ENCODE measurements at places on chromosomes 11 and 22.
A peak's percentile ranks its signal among the peaks of the same experiment; 100 is the strongest.

- DNase-seq, result no peak
These were observed 11.6 kb downstream of the LIF start for GRCh38 chr22:30234786-30235470.

GRCh38 chr11:73398721-73399120 lies 22.5 kb downstream of the RELT start:
- no peak for DNase-seq

GRCh38 chr11:5232176-5232575 lies 2.1 kb downstream of the HBD start:
- no peak for DNase-seq

- no peak for DNase-seq
These were observed 59.1 kb downstream of the CSNK2A3 start for GRCh38 chr11:11293798-11294550.

- DNase-seq, result no peak
These were observed 45.5 kb upstream of the ALKBH3 start for GRCh38 chr11:43835104-43835503.

DNA sequence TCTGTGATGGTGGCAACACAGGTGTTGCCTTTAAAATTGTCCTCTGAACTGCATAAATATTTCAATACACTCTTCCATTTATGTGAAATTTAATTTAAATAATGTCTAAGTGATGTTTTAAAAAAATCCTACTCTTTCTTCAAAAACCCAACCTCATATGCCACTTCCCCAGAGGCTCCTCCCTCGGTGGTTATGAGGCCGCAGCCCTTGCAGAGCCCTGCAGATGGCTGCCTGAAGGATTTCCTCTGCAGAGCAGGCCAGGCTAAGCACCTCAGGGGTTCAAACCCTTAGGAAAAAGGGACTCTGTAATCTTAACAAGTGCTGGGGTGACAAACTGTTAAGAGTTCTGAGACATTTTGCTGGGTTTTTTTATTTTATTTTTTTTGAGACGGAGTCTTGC lies 25.2 kb downstream of the MORC2 start:
- no peak for DNase-seq

DNA sequence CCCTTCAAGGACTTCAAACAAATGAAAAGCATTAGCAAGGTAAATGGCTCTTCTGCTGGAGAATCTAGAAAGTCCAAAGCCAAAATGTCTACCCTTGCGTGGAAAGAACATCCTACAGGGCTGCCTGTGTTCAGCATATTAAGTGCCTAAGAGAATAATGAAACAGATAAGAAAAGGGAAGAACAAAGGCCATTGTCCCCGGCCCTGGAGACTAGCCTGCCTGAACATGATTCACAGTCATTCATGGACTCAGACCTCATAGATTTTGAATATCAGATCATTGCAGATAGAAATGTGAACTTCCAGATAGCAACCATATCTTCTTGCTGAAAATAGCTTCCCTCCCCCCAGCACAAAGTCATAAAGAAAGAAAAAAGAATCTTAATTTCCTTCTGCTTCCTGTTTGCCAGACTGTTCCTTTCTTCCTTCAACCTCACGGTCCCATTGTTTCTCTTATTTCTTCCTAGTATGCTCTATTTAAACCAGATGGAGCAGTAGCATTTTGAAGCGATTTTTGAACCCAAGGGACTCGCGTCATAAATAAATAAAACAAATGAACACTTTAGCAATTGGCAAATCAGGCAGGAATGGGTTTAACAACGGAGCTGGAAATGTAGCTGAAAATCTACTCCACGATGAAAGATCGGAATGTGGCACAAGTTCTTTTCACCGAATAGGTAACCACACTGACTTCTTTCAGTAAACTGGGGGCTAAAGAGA lies 408.2 kb upstream of the CCDC90B start:
- DNase-seq, result no peak

DNA sequence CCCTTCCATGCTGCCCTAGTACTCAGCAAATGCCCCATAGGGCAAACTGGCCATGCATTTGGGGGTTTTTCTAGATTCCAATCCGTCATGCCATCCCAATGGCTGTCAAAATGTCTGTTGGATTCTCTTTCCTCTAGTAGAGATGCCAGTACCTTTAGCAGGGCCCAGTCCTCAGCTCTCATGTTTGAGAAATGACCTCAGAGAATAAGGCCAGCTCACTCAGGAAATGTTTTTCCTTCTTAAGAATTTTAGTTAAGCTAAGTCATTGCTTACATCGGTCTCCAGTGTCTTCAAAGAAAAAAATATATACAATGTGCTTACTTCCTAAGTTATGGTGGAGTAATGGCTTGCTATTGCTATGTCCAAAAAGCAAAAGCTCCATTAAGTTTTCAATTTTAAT lies 14.1 kb upstream of the ALKBH3 start:
- DNase-seq, result no peak

DNA sequence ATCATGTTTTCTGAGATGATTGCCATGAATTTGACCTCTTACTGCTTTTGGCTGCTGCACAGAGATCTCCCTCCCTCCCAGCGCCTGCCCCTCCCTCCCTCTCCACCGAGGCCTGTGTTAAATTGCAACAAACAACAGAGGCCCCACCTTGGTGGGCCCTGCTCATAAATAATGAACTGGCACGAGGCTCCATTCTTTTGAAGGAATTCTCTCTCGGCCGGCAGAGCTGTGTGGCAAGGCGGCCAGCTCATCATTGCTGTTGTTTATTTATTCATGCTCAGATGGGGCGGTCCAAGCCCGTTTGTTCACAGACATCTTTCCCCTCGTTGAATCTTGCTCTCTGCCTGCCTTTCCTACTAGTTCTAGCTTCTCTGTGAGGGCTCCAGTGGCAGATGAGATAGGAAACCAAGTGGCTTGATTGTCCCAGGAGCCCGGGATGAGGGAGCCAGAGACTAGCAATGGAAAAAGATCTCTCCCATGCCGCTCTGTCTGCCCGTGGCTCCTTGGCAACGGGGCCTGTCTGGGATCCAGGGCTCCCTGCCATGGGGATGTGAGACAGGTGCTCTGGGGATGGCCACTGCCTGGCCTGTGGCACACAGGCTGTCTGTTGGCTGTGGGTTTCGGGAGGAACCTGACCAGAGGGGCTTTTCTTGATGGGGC lies 192.6 kb downstream of the DSCAML1 start:
- DNase-seq, result no peak

DNA sequence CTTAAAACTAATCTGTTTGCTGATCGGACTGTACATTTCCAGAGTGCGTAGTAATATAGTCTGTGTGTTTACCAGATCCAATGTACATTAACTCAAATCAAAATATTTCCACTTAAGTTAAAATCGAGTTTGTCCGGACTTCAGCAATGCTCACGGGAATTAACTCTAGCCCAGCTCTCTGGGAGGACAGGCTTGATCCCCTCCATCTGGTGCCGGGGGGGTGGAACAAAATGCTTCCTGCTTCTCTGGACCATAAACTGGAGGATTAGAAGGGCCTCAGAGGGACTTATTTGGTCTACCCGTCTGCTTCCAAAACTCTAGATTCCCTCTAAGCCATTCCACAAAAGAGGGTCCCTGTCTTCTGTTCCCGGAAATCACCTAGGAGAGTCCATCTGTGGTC lies 511.2 kb downstream of the BUD13 start:
- no peak for DNase-seq

DNA sequence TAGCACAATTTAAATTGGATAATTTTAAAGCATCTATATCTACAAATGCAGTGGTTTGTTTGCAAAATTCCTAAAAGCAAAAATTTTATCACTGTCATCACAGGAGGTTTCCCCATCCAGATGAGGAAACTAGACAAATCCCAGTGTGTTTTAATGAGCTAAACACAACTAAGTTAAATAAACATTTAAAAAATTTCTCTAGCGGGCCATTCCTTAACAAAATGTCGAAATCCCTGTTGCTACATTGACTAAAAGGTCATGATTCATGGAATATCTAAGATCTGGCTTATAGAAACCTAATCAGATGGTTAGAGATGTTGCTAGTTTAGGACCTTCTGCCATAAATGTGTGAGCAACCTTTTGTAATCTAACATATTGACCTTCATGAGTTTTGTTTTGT lies 107.3 kb upstream of the BDNF start:
- DNase-seq, result no peak

DNA sequence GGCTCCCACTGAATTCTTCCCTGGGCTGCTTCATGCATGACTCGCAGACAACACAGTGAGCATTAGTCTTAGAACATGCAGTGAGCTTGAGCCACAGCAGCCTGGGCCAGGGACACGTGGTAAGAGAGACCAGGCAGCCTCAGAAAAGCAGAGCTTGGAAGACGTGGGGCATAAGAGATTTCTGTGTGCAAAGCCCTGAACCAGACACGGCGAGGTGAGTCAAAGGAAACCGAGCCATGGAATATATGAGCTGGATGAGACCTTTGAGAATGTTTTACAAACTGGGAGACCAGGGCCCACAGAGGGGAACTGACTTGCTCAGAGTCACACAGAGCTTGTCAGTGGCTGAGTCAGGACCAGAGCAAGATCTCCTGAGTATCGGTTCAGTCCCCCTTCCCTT lies 8.5 kb upstream of the FXYD6 start:
- peak; percentile 47 for DNase-seq

DNA sequence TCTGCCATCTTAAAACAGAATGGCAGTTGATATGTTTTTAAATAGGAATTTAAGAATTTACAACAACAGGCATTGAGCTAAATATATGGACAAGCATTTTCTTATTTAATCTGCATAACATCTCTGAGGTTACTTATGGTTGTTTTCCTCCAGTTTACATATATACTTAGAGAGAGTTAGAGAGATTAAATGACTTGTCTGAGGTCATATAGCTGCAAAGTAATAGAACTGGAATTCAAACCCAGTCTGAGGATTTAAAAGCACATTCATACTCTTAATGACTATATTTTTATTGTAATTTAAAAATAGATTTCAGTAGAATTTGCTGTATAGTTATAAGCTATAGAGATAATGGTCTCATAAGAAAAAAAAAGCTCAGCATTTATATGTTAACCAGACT lies 81.4 kb upstream of the GRIK4 start:
- no peak for DNase-seq

DNA sequence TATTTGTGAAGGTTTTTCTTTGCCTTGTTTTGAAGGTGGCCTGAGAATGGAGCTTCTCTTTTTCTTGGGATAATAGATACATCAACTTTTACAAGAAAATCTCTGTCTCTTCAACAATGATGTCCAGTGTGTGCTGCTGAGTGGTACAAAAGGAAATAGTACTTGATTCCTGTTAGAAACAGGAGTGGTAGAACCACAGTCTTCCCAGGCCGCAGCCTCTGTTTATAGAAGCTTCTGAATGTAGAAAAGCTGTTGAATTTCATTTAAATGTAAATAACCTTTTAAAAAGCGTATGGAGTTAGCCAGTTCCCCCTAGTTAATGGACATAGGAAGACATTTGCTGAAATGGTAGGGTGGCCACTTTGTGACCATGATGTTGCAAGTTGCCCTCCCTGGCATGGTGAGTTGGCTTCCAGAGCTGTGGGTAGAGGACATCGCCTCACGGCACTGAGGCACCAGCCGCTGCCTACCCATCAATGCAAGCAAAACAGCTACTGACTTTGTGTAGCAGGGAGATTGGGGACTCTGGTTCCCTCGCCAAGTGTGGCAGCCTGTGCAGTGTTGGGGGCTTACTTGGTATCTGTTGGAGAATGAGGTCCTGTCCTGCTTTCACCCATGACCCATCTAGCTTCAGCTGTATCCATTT lies 31.6 kb downstream of the C11orf91 start:
- no peak for DNase-seq

- peak; percentile 25 for DNase-seq
These were observed 31.9 kb downstream of the KCNQ1OT1 start for GRCh38 chr11:2667940-2668339.

GRCh38 chr11:42271306-42271705 lies 811.9 kb upstream of the LRRC4C start:
- DNase-seq, result no peak
